A549 treated with GW870086 at 1 μM for 4 hours (cell line): ENCODE measurements at places on chromosomes 1 and 21. TPM values are rescaled to one million over a fixed set of nuclear protein-coding genes. Genes with fewer than 3 reads are reported as not detected.

Gene MLLT11
- total RNA-seq = 12.5 to 18.3 TPM (median 17.0 TPM) in 5 replicates

Gene CASQ1
- total RNA-seq = not detected in 5 replicates

Gene TMEM81
- 2.0 to 2.6 TPM (median 2.3 TPM) in 5 replicates for total RNA-seq

Gene CYP4Z1
- not detected in 5 replicates for total RNA-seq

Gene LGR6
- total RNA-seq = 0.31 to 0.79 TPM (median 0.55 TPM) in 5 replicates

Gene CFAP141
- not detected in 5 replicates for total RNA-seq

Gene IL19
- total RNA-seq = not detected in 5 replicates

Gene SMCP
- total RNA-seq = not detected in 5 replicates

Gene GOLT1A
- 4.2 to 7.0 TPM (median 4.8 TPM) in 5 replicates for total RNA-seq

Gene TEDDM1
- total RNA-seq = not detected in 5 replicates

Gene ZYG11A
- 2.1 to 2.8 TPM (median 2.5 TPM) in 5 replicates for total RNA-seq

Gene OR14K1
- not detected in 5 replicates for total RNA-seq

Gene PPP1R15B
- 26.3 to 32.3 TPM (median 28.7 TPM) in 5 replicates for total RNA-seq

Gene LRRC3
- total RNA-seq = 1.2 to 2.1 TPM (median 1.9 TPM) in 5 replicates

Gene LCE3E
- 0.51 TPM in 1 of 5 replicates, not detected in the others for total RNA-seq

Gene TRIM62
- total RNA-seq = 1.9 to 2.5 TPM (median 2.3 TPM) in 5 replicates
